ENCODE measurements at places on chromosomes 1 and 21. TPM values are rescaled to one million over a fixed set of nuclear protein-coding genes. Genes with fewer than 3 reads are reported as not detected.

DNA sequence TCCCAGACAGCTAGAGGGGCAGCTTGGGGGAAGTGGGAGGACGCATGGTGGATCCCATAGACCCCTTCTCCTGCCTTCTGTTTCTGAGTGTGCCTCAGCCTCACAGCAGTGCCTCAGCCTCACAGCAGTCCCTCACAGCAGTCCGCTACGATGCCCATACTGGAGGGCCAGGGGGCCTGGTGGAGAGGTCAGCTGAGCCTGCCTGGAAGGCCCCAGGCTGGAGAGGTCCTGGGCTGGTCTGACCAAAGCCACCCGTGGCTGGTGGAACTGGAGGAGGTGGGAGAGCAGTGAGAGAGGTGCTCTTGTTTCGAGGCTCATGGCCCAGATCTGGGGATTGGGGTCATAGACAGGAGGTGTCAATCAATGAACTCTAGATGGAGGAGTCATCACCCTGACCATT lies 16.0 kb upstream of the RSPO1 start:
- H3K4me3 ChIP-seq: no peak overlapping the region
- H3K27ac ChIP-seq: no peak overlapping the region

GRCh38 chr1:17585266-17585987 lies 45.9 kb downstream of the ARHGEF10L start:
- H3K36me3 ChIP-seq: no peaks in the 10 kb centered on the region
- no peak overlapping the region for H3K27ac ChIP-seq
- DNase-seq: no peak
- peaks cover 41% of the 10 kb centered on the region for H3K4me1 ChIP-seq
- H3K27me3 ChIP-seq: no peaks in the 10 kb centered on the region

GRCh38 chr21:46559291-46559983 lies 45.4 kb downstream of the S100B start:
- peaks cover 6% of the 10 kb centered on the region for H3K4me1 ChIP-seq
- H3K27me3 ChIP-seq: no peaks in the 10 kb centered on the region
- H3K4me3 ChIP-seq: no peak overlapping the region
- no peak for DNase-seq
- H3K36me3 ChIP-seq: peaks cover 41% of the 10 kb centered on the region

- peak; percentile 39 for DNase-seq
- no peaks in the 10 kb centered on the region for H3K27me3 ChIP-seq
- no peaks in the 10 kb centered on the region for H3K36me3 ChIP-seq
- peaks cover 5% of the 10 kb centered on the region for H3K4me1 ChIP-seq
Observed at GRCh38 chr1:29033829-29034466, 89.8 kb downstream of the TMEM200B start.

DNA sequence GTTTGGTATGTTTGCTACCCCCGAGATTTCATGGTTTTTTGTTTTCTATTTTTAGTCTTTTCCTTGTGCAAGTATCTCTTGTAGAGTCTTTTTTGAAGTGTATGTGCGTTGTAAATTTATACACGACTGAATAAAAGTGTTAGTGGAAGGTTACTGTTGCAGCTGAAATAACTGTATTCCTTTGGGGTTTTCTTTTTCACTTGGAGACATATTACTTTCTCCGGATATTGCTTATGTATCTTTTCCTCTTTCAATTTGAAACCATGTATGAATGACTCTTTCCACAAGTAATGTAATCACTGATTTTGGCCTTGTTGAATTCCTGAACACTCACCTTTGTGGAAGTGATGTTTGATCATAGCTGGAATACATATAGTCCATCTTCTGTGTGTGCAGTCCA lies 956 bp downstream of the URB2 start:
- no peaks in the 10 kb centered on the region for H3K27me3 ChIP-seq
- no peak for DNase-seq
- H3K4me1 ChIP-seq: peaks cover 17% of the 10 kb centered on the region
- H3K27ac ChIP-seq: no peak overlapping the region
- no peaks in the 10 kb centered on the region for H3K36me3 ChIP-seq

- no peak overlapping the region for H3K4me3 ChIP-seq
- H3K27ac ChIP-seq: no peak overlapping the region
- no peak for DNase-seq
Observed at GRCh38 chr1:64231654-64232053, 28.2 kb downstream of the UBE2U start.

- no peaks in the 10 kb centered on the region for H3K27me3 ChIP-seq
- DNase-seq: peak; percentile 70
- no peak overlapping the region for H3K4me3 ChIP-seq
Observed at GRCh38 chr1:44036409-44037139, 5.3 kb upstream of the SLC6A9 start.

DNA sequence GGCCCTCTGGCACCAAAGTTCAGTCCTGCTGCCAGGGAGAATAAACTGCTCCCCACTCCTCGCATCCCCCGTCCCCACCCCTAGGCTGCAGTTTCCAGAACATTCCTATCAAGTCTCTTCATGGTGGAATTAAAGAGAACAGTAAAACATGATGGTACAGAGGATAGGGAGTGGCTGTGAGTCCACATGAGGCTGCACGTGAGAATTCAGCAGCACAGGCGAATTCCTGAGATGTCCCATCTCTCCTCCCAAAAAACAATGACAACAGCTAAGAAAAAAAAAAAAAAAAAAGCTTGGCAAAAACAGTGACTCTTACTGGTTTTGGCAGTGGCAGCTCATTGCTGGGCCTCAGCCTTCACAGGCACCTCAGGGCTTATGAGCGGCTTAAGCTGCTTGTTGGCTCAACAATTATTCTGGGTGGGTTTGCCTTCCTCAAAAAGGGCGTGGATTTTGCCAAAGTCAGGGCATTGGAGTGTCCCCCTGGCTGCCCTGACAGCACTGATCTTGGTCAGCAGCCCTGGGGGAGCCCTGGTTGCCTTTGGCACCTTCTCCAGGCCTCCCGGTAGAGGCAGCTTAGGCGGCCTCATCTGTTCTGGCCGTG lies 5.7 kb upstream of the IFFO2 start:
- H3K36me3 ChIP-seq: no peaks in the 10 kb centered on the region
- peaks cover 28% of the 10 kb centered on the region for H3K27me3 ChIP-seq
- no peak for DNase-seq

GRCh38 chr1:197919346-197920066 lies 2.3 kb downstream of the LHX9 start:
- no peaks in the 10 kb centered on the region for H3K36me3 ChIP-seq
- no peak overlapping the region for H3K4me3 ChIP-seq
- peaks cover 99% of the 10 kb centered on the region for H3K27me3 ChIP-seq

DNA sequence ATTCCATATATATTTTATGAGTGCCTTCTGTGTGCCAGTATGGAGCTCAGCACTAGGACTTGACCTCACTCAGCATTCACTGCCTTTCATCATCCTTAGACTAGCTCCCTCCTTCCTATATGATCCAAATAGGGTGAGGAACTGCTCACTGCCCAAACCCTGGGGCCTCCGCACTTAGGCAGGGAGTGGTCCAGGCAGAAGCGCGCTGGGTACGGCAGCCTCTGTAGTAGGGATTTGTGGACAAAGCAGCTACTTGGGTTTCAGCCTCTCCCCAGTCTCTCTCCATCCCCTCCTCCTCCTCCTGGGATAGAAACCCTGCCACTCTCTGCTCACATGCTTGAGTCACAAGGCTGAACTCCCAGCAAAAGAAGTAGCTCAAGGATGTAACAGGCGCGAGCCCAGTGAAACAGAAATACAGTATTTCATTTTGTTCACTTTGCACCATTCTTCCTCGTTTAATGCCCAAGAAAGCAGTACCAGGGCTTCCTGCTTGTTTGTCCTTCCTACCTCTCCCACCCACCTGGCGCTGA lies 32.9 kb downstream of the PLEKHA6 start:
- H3K4me3 ChIP-seq: no peak overlapping the region
- H3K27ac ChIP-seq: peak overlapping the region; percentile 31
- peaks cover 27% of the 10 kb centered on the region for H3K4me1 ChIP-seq
- H3K27me3 ChIP-seq: no peaks in the 10 kb centered on the region
- no peaks in the 10 kb centered on the region for H3K36me3 ChIP-seq

- no peaks in the 10 kb centered on the region for H3K4me1 ChIP-seq
- H3K27ac ChIP-seq: peak overlapping the region; percentile 99
- DNase-seq: no peak
- peak overlapping the region; percentile 78 for H3K4me3 ChIP-seq
- H3K36me3 ChIP-seq: peaks cover 3% of the 10 kb centered on the region
Observed at GRCh38 chr1:62436039-62436465, 797 bp upstream of the USP1 start.

- H3K27me3 ChIP-seq: no peaks in the 10 kb centered on the region
- no peak overlapping the region for H3K27ac ChIP-seq
- no peak overlapping the region for H3K4me3 ChIP-seq
- no peaks in the 10 kb centered on the region for H3K4me1 ChIP-seq
- H3K36me3 ChIP-seq: no peaks in the 10 kb centered on the region
- DNase-seq: no peak
Observed at GRCh38 chr1:78071696-78072095, 25.9 kb downstream of the GIPC2 start.

DNA sequence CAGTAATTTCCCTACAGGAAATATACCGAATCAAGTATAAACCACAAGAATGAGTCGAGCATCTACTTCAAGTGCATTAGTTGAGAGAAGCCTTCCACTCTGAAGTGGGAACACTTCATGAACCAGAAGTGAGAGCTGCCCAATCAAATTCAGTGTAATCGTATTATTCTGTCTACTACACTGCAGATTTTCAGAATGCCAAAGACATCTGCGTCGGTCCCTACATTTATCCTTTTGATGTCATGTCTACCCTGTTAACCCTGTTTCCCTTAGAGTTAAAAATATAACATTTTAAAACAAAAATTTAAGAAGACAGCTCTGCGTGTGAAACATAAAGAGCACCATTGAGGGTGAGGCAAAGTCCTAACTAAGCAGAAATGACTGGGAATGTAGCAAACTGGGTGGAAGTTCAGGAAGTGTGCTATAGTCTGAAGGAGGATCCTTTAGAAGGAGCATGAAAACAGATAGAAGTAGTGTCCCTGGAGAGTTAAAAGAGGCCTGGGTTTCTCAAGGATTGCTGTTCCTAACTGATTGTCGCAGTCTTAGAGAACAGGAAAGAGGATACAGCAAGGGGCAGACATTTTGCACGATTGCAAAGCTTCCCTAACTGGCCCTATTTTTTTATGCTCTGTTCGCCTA lies 291.2 kb downstream of the PTPRC start:
- no peaks in the 10 kb centered on the region for H3K4me1 ChIP-seq
- no peaks in the 10 kb centered on the region for H3K27me3 ChIP-seq
- no peak overlapping the region for H3K4me3 ChIP-seq
- no peaks in the 10 kb centered on the region for H3K36me3 ChIP-seq

- H3K27me3 ChIP-seq: no peaks in the 10 kb centered on the region
- H3K36me3 ChIP-seq: peaks cover 3% of the 10 kb centered on the region
- H3K27ac ChIP-seq: no peak overlapping the region
Observed at GRCh38 chr21:46369520-46370235, 45.7 kb downstream of the PCNT start.

GRCh38 chr21:37348664-37349063 lies 17.9 kb upstream of the DYRK1A start:
- H3K27ac ChIP-seq: no peak overlapping the region
- no peak overlapping the region for H3K4me3 ChIP-seq
- H3K36me3 ChIP-seq: no peaks in the 10 kb centered on the region
- H3K4me1 ChIP-seq: no peaks in the 10 kb centered on the region
- no peak for DNase-seq

- H3K4me3 ChIP-seq: no peak overlapping the region
- peaks cover 13% of the 10 kb centered on the region for H3K4me1 ChIP-seq
- DNase-seq: no peak
Observed at GRCh38 chr1:225825078-225825477, 15.2 kb downstream of the EPHX1 start.

DNA sequence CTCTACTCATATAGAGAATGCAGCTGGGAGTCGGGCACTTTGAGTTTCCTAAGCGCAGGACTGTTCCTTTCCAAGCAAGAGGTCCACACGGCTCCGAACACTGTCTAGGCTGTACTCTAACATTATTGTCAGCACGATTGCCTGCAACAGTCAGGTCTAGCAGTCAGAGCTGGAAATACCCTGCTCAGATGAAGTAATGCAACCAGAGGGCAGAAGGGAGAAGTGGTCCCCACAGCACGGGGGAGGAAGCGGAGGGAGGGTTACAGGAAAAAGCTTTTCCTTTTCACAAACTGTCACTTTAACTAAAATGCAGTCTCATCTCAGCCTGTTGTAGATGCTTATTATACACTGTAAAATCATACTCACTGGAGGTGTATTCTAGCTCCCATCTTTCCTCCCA lies 98.9 kb upstream of the SLC44A3 start:
- no peak overlapping the region for H3K27ac ChIP-seq
- DNase-seq: no peak
- H3K4me1 ChIP-seq: no peaks in the 10 kb centered on the region
- H3K36me3 ChIP-seq: no peaks in the 10 kb centered on the region
- H3K4me3 ChIP-seq: no peak overlapping the region
- H3K27me3 ChIP-seq: no peaks in the 10 kb centered on the region

DNA sequence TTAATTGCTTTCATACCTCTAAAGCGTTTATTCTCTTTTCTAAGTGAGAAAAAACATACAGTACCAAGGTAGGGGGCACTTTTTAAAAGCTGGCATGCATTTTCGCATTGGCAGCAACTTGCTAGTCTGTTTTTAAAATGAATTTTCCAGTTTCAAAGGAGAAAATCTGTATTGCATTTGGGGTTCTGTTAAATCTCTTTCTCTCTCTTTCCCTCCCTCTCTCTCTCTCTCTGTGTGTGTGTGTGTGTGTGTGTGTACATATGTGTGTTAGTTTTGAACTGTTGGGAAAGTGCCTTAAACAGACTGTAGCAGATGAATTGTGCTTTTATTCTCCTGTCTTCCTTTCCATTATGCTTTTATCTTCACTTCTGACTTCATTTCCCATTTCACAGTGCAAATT lies 7.3 kb downstream of the NIBAN1 start:
- no peak for DNase-seq
- H3K27ac ChIP-seq: no peak overlapping the region
- no peaks in the 10 kb centered on the region for H3K4me1 ChIP-seq
- H3K36me3 ChIP-seq: no peaks in the 10 kb centered on the region

DNA sequence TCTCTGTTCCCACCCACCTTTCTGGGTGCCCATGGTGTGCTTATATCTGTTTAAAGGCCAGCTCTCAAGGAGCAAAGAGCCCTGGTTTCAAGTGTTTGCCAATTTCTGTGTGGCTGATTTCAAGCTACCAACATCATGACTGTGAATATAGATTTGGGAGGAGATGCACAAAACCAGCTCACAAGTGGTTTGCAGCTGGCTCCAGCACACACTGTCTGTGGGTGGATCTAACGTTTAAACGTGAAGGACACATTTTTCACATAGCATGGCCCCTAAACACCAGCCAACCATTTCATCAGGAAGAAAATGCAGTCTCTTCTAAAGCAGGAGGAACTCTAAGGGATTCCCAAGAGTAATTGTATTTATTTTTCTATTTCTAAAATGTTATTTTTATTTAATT lies 65.2 kb downstream of the FCRL5 start:
- H3K4me1 ChIP-seq: no peaks in the 10 kb centered on the region
- H3K27ac ChIP-seq: no peak overlapping the region
- no peak overlapping the region for H3K4me3 ChIP-seq
- DNase-seq: no peak
- H3K36me3 ChIP-seq: no peaks in the 10 kb centered on the region

C1orf141 gene
- total RNA-seq: not detected

CFHR5 gene
- 0.39 TPM for total RNA-seq

KRTAP12-2 gene
- not detected for total RNA-seq

ZNF683 gene
- not detected for total RNA-seq

PNRC2 gene
- 77.1 TPM for total RNA-seq

KCNA3 gene
- total RNA-seq: not detected

DIO1 gene
- not detected for total RNA-seq

IFI44 gene
- total RNA-seq: not detected

MTARC1 gene
- 4.5 TPM for total RNA-seq

SPRR2G gene
- total RNA-seq: not detected

NES gene
- total RNA-seq: 302 TPM

BRINP3 gene
- total RNA-seq: 6.3 TPM

DIRAS3 gene
- total RNA-seq: 3.4 TPM

NTRK1 gene
- total RNA-seq: 3.8 TPM

SDHC gene
- 22.5 TPM for total RNA-seq

GFI1 gene
- 0.12 TPM for total RNA-seq

TAS1R1 gene
- not detected for total RNA-seq

SLC6A9 gene
- total RNA-seq: 4.9 TPM

All from cardiac muscle cell (in vitro differentiated cells and primary cell).